ENCODE measurements at places on chromosomes 4 and X. TPM values are rescaled to one million over a fixed set of nuclear protein-coding genes. Genes with fewer than 3 reads are reported as not detected.

GRCh38 chr4:23373261-23373660 is 516.6 kb downstream of the PPARGC1A start:
- H3K4me1 ChIP-seq: no peaks in the 10 kb centered on the region
- no peak for DNase-seq
- H3K27ac ChIP-seq: no peak overlapping the region

DNA sequence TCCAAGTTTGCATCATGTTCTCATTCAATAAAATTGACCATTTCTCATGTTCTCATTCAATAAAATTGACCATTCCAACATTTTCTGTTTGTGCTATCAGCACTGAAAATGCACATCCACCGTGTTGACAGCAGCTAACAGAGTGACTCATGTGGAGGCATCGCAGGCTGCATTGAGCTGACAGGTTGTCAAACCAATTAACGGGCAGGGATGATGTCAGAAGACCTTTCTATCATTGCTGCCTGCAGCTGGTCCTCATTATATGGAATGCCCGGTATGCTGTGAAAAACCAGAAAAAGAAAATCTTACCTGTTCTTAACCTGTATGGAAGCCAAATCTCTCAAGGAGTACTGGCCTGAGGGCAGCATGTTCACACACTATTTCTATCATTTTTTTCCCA is 202.0 kb downstream of the SMIM20 start:
- peaks cover 1% of the 10 kb centered on the region for H3K27me3 ChIP-seq
- no peaks in the 10 kb centered on the region for H3K36me3 ChIP-seq
- no peak overlapping the region for H3K4me3 ChIP-seq
- H3K27ac ChIP-seq: no peak overlapping the region

DNA sequence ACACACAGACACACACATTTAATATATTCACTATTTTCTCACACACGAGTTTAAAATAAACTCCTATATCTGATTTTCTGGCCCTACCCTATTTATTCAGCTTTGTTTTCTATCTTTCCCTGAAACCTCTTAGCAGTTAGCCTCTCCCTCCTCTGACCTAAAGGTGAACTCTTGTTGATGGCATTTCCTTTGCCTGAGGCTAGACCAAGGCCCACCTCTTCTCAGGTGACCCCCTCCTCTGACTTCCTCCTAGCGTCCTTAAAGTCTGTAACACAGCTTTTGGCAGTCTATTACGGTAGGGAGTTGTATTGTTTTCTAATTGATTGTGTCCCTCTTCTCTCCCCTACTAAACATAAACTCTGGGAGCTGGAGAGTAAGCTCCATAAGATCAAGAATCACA is 1.7 kb upstream of the SRPX2 start:
- no peak overlapping the region for H3K4me3 ChIP-seq
- no peak for DNase-seq
- no peaks in the 10 kb centered on the region for H3K27me3 ChIP-seq
- H3K27ac ChIP-seq: no peak overlapping the region
- no peaks in the 10 kb centered on the region for H3K4me1 ChIP-seq
- H3K36me3 ChIP-seq: no peaks in the 10 kb centered on the region

DNA sequence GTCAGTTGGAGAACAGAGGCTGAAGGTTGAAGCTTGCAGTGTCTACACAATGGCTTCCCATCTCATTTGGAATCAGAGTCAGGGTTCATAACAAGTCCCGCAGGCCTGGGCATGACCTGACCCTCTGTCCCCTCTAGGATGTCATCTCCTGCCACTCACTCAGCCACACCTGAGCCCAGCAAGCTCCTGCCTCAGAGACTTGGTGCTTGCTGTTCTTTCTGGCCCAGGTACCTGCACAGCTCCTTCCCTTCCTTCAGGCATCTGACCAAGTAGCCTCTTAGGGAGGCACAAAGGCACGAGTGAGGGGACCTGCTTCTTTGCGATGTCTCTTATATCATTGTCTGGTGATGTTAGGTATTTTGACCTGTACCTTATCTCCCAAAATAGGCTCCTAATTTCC is 9.0 kb downstream of the ZBTB49 start:
- no peak for DNase-seq
- H3K36me3 ChIP-seq: peaks cover 4% of the 10 kb centered on the region
- no peak overlapping the region for H3K4me3 ChIP-seq
- H3K27me3 ChIP-seq: no peaks in the 10 kb centered on the region
- H3K27ac ChIP-seq: no peak overlapping the region

DNA sequence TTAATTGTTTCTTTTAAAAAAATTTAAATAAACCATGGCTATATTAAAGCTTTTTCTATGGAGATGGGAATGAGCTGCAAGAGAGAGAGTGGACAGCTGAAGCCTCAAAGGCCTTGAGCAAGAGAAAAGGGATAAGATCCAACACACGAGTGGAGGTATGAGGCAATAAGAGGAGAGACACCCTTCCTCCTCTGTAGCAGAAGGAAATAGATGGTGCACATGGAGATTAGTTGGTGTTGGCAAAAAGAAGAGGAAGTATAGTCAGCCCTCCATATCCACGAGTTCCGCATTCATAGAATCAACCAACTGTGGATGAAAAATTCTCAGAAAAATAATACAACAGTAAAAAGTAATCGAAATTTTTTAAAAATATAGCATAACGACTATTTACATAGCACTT is 3.2 kb downstream of the CXorf38 start:
- no peak overlapping the region for H3K4me3 ChIP-seq
- H3K4me1 ChIP-seq: peaks cover 2% of the 10 kb centered on the region
- no peak overlapping the region for H3K27ac ChIP-seq
- DNase-seq: no peak
- H3K36me3 ChIP-seq: peaks cover 3% of the 10 kb centered on the region
- H3K27me3 ChIP-seq: no peaks in the 10 kb centered on the region

UTP14A gene
- 12.6 TPM for total RNA-seq

DNA sequence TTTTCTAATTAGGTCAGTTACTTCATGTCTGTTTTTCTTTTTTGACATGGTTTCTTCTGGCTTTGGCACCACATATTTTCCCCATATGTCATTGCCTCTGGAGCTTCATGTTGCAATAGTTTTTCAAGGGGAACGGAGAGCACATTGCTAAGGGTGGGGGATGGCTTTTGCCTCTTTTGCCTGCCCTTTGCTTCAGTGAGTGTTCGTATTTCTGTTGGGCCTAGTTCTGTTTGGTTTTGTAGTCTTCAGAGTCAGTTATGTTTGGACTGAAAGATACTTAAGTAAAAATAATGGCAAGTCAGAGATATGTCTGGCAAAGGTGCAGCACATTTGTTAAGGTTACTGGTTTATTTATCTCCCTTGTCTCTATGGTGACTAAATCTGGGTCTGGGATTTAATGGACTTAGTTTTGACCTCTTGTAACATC is 29.1 kb downstream of the FHL1 start:
- H3K4me3 ChIP-seq: no peak overlapping the region
- H3K36me3 ChIP-seq: no peaks in the 10 kb centered on the region
- no peaks in the 10 kb centered on the region for H3K27me3 ChIP-seq

DNA sequence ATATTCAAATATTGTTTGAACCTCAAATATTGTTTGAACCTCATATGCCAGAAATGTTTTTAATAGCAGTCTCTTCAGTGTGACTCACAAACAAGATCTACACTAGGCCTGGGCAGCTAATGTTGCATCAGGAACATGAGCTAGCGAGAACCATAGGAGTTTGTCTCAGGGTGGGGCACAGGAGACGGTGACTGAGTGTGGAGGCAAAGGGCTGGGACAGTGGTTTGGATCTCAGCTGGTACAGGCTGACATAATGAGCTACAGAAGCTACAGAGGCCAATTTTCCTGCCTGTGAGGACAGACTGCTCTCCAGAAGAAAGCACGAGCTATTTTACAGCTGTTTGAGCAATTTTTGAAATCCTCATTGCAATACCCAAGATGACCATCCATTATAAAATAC is 224.7 kb downstream of the CENPC start:
- H3K27me3 ChIP-seq: no peaks in the 10 kb centered on the region
- no peak overlapping the region for H3K4me3 ChIP-seq
- DNase-seq: no peak
- H3K4me1 ChIP-seq: no peaks in the 10 kb centered on the region
- no peak overlapping the region for H3K27ac ChIP-seq

GPR173 gene
- 4.0 TPM for total RNA-seq

GRCh38 chr4:118154649-118155048 is 120.4 kb downstream of the NDST3 start:
- H3K27me3 ChIP-seq: no peaks in the 10 kb centered on the region
- no peaks in the 10 kb centered on the region for H3K36me3 ChIP-seq
- no peak overlapping the region for H3K27ac ChIP-seq
- no peak overlapping the region for H3K4me3 ChIP-seq

- no peak for DNase-seq
- H3K27ac ChIP-seq: no peak overlapping the region
- no peak overlapping the region for H3K4me3 ChIP-seq
- H3K36me3 ChIP-seq: no peaks in the 10 kb centered on the region
Observed at GRCh38 chrX:9037296-9037695, 3.4 kb upstream of the FAM9B start.

GRCh38 chrX:153438532-153438931 is 7.3 kb downstream of the TREX2 start:
- H3K27me3 ChIP-seq: no peaks in the 10 kb centered on the region
- no peak for DNase-seq
- no peak overlapping the region for H3K27ac ChIP-seq

DNA sequence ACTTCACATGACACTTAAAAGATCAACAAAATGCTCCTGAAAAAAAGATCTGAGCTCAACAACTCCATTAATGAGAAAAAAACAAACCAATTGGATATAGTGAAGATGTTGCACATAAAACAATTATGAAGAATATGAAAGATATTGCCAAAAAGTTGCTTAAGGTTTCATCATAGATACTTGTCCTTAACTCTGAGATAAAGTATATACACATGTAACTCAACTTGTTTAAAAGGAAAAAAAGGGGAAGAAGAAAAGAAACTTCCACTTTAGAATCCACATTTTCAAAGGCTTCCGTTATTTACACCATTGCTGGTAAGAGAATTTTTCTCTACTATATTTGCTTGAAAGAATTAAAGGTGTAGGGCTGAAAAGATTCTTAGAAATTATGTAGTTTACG is 2.7 kb downstream of the AFAP1 start:
- no peak overlapping the region for H3K4me3 ChIP-seq
- no peak for DNase-seq
- no peaks in the 10 kb centered on the region for H3K4me1 ChIP-seq
- H3K36me3 ChIP-seq: no peaks in the 10 kb centered on the region
- H3K27me3 ChIP-seq: no peaks in the 10 kb centered on the region
- no peak overlapping the region for H3K27ac ChIP-seq

GRCh38 chr4:88130544-88131305 is 27.7 kb downstream of the ABCG2 start:
- H3K4me1 ChIP-seq: no peaks in the 10 kb centered on the region
- H3K27me3 ChIP-seq: no peaks in the 10 kb centered on the region
- H3K36me3 ChIP-seq: no peaks in the 10 kb centered on the region
- no peak overlapping the region for H3K27ac ChIP-seq
- no peak for DNase-seq
- no peak overlapping the region for H3K4me3 ChIP-seq

- no peak overlapping the region for H3K27ac ChIP-seq
- no peak for DNase-seq
- no peak overlapping the region for H3K4me3 ChIP-seq
- H3K27me3 ChIP-seq: no peaks in the 10 kb centered on the region
Observed at GRCh38 chrX:103818842-103819619, 13.0 kb downstream of the RAB9B start.

AMBN gene
- total RNA-seq: not detected

DNA sequence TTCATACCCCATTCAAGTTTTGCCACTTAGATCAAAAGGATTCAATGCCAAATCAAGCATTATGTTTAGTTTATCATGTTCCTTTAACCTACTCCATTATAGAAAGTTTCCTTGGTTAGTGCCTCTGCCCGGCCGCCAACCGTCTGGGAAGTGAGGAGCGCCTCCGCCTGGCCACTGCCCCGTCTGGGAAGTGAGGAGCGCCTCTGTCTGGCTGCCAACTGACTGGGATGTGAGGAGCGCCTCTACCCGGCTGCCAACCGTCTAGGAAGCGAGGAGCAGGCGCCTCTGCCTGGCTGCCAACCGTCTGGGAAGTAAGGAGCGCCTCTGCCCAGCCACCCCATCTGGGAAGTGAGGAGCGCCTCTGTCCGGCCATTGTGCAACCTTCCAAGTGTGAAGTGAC is 36.3 kb upstream of the PDGFRA start:
- H3K27ac ChIP-seq: no peak overlapping the region
- no peaks in the 10 kb centered on the region for H3K4me1 ChIP-seq
- no peaks in the 10 kb centered on the region for H3K36me3 ChIP-seq
- H3K27me3 ChIP-seq: no peaks in the 10 kb centered on the region
- H3K4me3 ChIP-seq: no peak overlapping the region

DNA sequence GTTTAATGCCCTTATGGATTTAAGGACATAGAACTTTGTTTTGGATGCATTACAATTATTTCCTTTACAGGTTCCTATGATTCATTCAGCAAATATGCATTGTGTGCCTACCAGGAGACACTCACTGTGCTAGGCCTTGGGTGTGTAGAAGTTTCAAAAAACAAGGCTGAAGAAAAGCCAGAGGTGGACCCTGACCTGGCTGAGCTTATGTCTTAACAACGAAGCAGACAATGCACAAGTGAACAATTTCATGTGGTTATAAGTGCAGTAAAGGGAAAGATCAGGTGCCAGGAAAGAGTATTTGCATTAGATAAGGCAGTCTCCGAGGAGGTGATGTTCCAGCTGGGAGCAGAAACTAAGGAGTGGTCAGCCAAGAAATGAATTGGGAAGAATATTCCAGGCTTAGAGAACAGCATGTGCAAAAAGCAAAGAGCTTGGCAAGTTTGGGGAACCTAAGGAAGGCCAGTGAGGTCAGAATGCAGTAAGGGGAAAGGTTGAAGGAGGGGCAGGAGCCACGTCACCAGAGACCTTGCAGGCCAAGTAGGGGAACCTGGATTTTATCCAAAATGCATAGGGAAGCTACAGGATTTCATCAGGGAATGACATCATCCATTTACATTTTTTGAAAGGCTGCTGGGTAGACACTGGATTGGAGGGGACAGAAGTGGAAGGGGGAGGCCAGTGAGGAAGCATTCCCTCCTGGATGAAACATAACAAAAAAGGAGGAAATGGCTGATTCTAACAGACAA is 193.6 kb downstream of the SOWAHB start:
- peaks cover 12% of the 10 kb centered on the region for H3K4me1 ChIP-seq
- no peak overlapping the region for H3K4me3 ChIP-seq
- no peak for DNase-seq
- H3K36me3 ChIP-seq: no peaks in the 10 kb centered on the region
- peak overlapping the region; percentile 93 for H3K27ac ChIP-seq
- H3K27me3 ChIP-seq: no peaks in the 10 kb centered on the region

GRCh38 chr4:81783558-81783957 is 311.9 kb upstream of the RASGEF1B start:
- DNase-seq: no peak
- no peaks in the 10 kb centered on the region for H3K36me3 ChIP-seq
- H3K27me3 ChIP-seq: no peaks in the 10 kb centered on the region
- H3K4me1 ChIP-seq: peaks cover 2% of the 10 kb centered on the region
- no peak overlapping the region for H3K4me3 ChIP-seq
- no peak overlapping the region for H3K27ac ChIP-seq

DNA sequence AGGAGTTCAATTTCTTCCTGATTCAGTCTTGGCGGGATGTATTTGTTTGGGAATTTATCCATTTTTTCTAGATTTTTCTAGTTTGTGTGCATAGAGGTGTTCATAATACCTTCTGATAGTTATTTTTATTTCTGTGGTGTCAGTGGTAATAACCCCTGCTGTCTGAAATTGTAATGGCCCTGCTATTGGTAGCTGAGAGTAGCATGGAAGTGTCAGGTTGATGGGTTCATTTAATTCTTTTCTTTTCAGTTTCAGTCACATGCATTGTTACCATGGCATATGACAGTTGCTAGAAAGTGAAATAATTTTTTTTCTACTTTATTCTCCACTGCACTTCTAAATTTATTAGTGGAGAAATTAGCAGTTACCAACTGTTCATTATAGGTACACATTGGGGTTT is 20.7 kb downstream of the AR start:
- H3K27ac ChIP-seq: no peak overlapping the region
- H3K27me3 ChIP-seq: no peaks in the 10 kb centered on the region
- no peak for DNase-seq
- no peak overlapping the region for H3K4me3 ChIP-seq
- H3K36me3 ChIP-seq: no peaks in the 10 kb centered on the region
- H3K4me1 ChIP-seq: peaks cover 8% of the 10 kb centered on the region

Data from aorta (tissue), 5 donors.